ENCODE measurements at places on chromosomes 6 and 20.

GRCh38 chr20:42795111-42795695, 394.5 kb downstream of the PTPRT start:
- DNase-seq = no peak

- no peak for DNase-seq
Observed at GRCh38 chr20:56247954-56248782, at the start of gene MC3R. Gene MC3R (plus strand): TSS chr20:56248732. CDS start chr20:56248844, 112 bp downstream.

GRCh38 chr6:67544851-67545452, 1090.1 kb upstream of the ADGRB3 start:
- no peak for DNase-seq

DNA sequence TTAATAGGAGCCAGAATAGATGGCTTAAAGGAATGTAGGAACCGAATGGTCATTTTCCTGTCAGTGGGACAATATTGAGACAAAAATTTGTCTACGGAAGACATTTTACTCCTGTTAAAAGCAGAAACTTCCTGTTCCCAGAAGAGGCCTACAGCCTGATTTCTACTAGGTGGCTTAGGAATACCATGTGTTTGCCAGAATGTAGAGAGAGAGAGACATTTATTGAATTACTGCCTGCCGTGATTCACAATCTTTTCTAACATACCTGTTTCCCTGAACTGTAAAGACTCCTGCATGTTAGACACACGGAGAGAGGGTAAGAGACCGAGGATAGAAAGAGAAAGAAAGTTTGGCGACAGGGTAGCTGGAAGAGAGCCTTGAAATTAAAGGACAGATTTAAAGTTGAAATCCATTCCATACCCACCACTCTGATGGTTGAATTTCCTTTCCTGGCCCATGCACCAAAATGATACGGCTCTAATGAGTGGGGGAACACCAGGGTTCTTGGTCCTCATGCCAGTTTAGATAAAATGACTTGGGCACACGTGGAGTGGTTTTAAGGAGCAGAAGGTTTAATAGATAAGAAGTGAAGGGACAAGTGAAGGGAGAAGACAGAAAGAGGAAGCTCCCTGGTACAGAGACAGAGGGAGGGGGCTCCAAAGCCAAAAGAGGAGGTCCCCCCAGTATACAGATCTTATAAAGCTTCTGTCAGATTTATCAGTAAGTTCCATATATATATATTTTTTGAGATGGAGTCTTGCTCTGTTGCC, 22.5 kb downstream of the NCOA3 start:
- no peak for DNase-seq

DNA sequence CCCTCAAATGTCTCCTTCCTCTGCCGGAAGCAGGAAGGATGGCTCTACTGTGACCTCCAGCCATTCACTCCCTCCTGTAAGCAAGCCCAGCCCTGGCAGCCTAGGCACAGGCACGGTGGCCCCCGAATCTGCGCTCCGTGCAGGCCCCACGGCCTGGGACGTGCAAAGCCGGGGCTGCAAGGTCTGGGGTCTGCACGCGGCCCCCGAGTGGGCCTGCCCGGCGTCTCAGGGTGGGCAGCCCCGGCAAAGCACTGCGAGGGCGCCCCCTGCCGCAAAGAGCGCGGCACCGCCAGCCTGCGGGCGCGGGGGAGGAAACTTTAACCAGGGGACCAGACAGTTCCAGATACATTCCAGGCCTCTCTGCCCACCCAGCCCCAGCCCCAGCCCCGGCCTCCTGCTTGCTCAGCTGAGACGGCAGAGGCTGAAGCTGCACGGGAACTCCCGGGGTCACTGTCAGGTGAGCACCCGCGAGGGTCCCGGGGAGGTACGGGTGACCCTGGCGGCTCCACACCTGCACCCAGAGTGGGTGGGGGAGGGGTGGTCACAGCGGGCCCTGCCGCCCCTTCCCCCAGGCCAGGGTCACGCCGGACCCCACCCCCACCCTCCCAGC, 98.8 kb downstream of the ASXL1 start:
- no peak for DNase-seq

DNA sequence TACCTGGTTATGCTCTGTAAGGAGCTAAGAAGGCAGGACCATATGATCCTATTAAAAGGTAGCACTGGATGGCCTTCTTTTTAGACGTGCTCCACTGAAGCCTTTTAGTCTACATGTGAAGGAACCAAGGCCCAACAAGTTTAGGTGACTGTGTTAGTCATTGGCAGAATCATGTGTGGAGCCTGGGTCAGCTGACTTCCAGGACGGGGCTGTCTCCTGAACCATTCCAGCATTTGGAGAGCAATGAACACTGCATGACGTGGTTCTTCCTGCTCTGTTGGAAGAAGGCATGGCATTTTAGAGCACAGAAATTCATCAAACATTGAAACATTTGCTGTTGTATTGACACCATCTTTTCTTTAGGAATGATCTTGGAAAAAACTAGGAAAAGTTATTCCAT, 87.8 kb upstream of the TIAM2 start:
- no peak for DNase-seq

- DNase-seq = no peak
Observed at GRCh38 chr6:17556014-17556413, 44.1 kb upstream of the FAM8A1 start.

GRCh38 chr20:13870170-13870748, 85.4 kb downstream of the NDUFAF5 start:
- DNase-seq = no peak

Data from upper lobe of left lung (tissue), 6 donors.